ENCODE measurements at places on chromosomes 1 and 21. TPM values are rescaled to one million over a fixed set of nuclear protein-coding genes. Genes with fewer than 3 reads are reported as not detected.
A peak's percentile ranks its signal among the peaks of the same experiment; 100 is the strongest.

DNA sequence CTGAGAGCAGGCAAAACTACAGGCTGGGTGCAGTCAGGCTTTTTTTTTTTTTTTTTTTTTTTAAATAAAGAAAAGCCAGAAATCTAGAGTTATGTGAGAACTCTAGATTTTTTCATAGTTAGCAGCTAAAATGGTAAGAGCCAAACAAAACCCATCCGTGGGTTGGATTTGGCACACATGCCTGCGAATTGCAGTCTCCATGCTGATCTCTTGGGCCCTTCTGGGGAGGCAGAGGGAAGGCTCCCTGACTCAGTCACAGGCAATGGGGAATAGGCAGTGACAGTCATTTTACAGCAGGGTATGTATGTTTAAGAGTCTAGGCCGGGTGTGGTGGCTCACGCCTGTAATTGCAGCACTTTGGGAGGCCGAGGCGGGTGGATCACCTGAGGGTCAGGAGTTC, 2.6 kb downstream of the TXLNA start:
- no peak for DNase-seq
- no peaks in the 10 kb centered on the region for H3K27me3 ChIP-seq
- peak overlapping the region; percentile 18 for H3K27ac ChIP-seq
- H3K36me3 ChIP-seq = peaks cover 30% of the 10 kb centered on the region

- H3K36me3 ChIP-seq = peaks cover 20% of the 10 kb centered on the region
- H3K27me3 ChIP-seq = no peaks in the 10 kb centered on the region
- DNase-seq = no peak
- peaks cover 32% of the 10 kb centered on the region for H3K4me1 ChIP-seq
Observed at GRCh38 chr1:161160671-161161145, 1.4 kb downstream of the USP21 start.

Gene PPP1R12B
- total RNA-seq = 13.2 TPM

Gene PLCH2
- total RNA-seq = 11.7 TPM

Gene MAN1C1
- 73.3 TPM for total RNA-seq
